ENCODE measurements at places on chromosomes 2 and 18. TPM values are rescaled to one million over a fixed set of nuclear protein-coding genes. Genes with fewer than 3 reads are reported as not detected.
A peak's percentile ranks its signal among the peaks of the same experiment; 100 is the strongest.

DNA sequence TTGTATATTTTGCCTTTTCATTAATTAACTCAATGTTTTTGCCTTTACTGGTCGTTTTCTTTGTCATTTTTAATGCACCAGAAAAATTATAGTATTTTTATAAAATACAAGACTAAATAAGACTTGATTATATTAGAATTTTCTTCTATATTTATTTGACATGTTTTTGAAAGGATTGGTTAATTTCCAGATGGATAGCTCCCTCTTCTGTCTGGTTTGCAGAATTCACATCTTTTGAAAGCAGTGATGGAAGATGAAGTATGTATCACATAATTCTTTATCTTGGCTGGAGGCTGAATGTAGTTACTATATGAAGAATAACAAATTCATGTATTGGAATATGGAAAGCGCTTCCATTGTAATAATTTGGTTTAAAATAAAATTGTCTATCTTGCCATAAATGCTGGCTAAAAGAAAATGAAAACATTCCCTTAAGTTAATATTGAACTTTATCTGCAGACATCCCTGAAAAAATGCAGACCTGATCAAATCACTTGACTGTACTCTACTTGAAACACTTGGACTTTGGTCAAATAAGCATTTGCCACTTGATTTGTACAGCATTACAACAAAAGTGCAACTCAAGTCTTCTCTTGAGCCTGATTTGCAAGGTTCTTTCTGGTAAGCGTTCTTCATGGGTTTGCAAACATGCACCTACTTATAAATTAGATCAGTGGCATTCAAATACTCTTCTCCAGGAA is 86.3 kb upstream of the EFEMP1 start:
- H3K4me3 ChIP-seq: no peak overlapping the region
- no peak for DNase-seq
- no peaks in the 10 kb centered on the region for H3K36me3 ChIP-seq
- H3K27ac ChIP-seq: no peak overlapping the region
- H3K27me3 ChIP-seq: no peaks in the 10 kb centered on the region

The CNOT11 gene
- 51.5 TPM for total RNA-seq

DNA sequence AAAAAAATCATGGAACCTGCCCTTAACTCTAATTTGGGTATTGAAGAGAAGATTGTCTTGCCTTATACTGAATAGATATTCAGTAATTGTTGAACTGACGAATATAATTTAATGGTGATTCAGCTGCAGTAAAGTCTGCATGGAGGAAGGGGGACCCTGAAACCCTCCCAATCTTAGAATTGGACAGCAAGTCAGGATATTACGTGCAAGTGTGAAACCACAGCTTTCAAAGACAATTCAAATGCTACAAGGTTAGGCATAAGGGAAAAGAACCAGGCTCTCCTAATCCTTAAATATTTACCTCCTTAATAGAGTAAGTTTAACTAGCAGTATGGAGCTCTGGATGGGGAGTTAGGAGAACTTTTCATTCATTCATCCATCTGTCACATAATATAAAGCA is 226.9 kb upstream of the TNP1 start:
- no peaks in the 10 kb centered on the region for H3K27me3 ChIP-seq
- H3K4me1 ChIP-seq: peaks cover 8% of the 10 kb centered on the region
- DNase-seq: no peak
- no peaks in the 10 kb centered on the region for H3K36me3 ChIP-seq
- no peak overlapping the region for H3K4me3 ChIP-seq

DNA sequence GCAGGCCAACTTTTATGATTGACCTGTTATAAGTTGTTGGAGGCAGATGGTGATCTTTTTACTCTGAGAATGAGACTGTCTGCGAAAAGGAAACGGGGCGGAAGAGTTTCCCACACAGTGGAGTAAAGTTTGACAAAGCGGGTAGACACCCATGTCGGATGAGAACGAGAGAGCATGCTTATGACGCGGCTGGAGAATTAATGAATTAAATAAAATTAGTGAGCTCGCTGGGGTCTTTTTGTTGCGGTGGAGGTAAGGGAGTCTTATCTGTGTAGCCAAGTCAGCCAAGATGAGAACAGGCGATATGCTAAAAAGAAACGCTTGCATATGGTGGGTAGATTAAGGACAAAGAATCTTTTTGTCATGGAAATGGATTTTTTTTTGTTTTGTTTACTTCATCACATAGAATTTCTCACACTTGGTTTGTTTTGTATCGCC is 1.8 kb downstream of the SALL3 start:
- H3K36me3 ChIP-seq: no peaks in the 10 kb centered on the region
- DNase-seq: no peak
- H3K4me1 ChIP-seq: peaks cover 8% of the 10 kb centered on the region
- H3K27me3 ChIP-seq: peaks cover 46% of the 10 kb centered on the region
- H3K27ac ChIP-seq: no peak overlapping the region

GRCh38 chr18:37640504-37640903 is 74.9 kb upstream of the CELF4 start:
- no peaks in the 10 kb centered on the region for H3K4me1 ChIP-seq
- no peaks in the 10 kb centered on the region for H3K27me3 ChIP-seq
- no peak overlapping the region for H3K4me3 ChIP-seq
- H3K27ac ChIP-seq: no peak overlapping the region

DNA sequence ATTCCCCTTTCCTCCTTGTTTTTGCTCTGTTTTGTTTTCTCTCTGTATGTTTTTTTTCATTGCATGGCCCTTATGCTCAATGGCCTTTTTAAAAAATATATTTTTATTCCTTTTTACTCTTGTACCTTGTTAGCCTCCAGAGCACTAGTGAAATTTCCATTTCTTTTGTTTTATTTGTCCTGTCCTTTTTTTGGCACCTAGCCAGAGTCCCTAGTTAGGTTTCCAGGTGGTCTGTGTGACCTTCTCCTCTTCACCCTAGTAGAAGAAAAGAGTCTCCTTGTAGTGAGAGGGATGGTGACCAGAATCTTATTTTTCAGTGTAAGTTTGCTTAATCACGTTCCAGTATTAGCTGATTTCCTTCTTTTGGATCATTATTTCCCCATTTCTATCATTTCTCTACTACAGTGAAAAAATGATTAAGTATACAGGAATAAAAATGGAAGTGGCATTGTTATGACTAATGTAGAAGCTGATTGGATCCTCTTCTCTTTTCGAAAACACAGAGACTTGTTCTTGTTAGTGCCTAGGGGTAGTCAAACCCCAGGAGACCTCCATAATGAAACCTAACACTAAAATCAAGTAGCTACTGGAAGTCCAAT is 65.9 kb downstream of the NBEAL1 start:
- H3K27me3 ChIP-seq: no peaks in the 10 kb centered on the region
- H3K36me3 ChIP-seq: no peaks in the 10 kb centered on the region
- no peak overlapping the region for H3K4me3 ChIP-seq

DNA sequence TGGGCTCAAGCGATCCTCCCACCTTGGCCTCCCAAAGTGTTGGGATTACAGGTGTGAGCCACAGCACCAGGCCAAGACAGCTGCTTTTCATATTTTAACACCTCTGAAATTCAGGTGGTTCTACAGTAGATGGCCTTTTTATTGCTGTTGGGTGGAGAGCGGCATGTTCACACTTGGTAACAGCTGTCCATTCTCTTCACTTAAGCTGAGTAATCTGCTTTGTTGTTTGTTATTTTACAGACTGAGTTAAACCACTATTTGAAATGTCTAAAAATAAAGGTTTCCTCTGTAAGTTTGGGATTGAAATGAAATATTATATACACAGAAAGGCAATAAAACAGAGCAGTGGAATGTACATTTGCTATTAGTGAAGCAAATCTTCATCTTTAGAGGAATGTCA is 44.9 kb upstream of the TLK1 start:
- H3K4me1 ChIP-seq: peaks cover 4% of the 10 kb centered on the region
- no peaks in the 10 kb centered on the region for H3K36me3 ChIP-seq
- no peak overlapping the region for H3K4me3 ChIP-seq
- no peak overlapping the region for H3K27ac ChIP-seq

The AGAP1 gene
- 3.9 TPM for total RNA-seq

GRCh38 chr2:57698935-57699449 is 347.6 kb upstream of the VRK2 start:
- no peaks in the 10 kb centered on the region for H3K27me3 ChIP-seq
- H3K4me3 ChIP-seq: no peak overlapping the region
- DNase-seq: no peak
- H3K36me3 ChIP-seq: no peaks in the 10 kb centered on the region
- H3K27ac ChIP-seq: no peak overlapping the region

The ROCK1 gene
- 64.2 TPM for total RNA-seq

- no peak overlapping the region for H3K4me3 ChIP-seq
- H3K4me1 ChIP-seq: peaks cover 53% of the 10 kb centered on the region
- H3K36me3 ChIP-seq: no peaks in the 10 kb centered on the region
- H3K27me3 ChIP-seq: peaks cover 4% of the 10 kb centered on the region
- DNase-seq: peak; percentile 10
Measured at GRCh38 chr2:68379184-68379708, 14.2 kb downstream of the PLEK start.

The PKDCC gene
- total RNA-seq: not detected

DNA sequence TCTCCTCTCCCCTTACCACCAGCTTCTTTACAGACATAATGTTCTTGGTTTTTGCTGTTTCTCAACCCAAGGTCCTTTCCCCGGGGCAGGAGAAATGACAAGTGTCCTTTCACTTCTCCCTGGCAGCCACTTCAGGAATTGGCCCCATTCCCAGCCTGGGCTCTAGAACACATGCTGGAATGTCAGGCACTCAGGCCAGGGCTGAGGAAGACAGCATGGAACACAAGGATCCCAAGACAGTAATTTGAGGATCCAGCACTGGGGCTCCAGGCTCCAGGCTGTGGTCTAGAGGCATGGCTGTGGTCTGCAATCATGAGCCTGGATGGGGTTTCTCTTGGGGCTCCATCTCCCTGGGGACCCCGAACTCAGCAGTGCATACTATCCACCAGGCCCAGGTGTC is 201.4 kb downstream of the CELF4 start:
- DNase-seq: no peak
- H3K4me3 ChIP-seq: no peak overlapping the region
- H3K36me3 ChIP-seq: no peaks in the 10 kb centered on the region
- peaks cover 7% of the 10 kb centered on the region for H3K27me3 ChIP-seq
- H3K27ac ChIP-seq: no peak overlapping the region

DNA sequence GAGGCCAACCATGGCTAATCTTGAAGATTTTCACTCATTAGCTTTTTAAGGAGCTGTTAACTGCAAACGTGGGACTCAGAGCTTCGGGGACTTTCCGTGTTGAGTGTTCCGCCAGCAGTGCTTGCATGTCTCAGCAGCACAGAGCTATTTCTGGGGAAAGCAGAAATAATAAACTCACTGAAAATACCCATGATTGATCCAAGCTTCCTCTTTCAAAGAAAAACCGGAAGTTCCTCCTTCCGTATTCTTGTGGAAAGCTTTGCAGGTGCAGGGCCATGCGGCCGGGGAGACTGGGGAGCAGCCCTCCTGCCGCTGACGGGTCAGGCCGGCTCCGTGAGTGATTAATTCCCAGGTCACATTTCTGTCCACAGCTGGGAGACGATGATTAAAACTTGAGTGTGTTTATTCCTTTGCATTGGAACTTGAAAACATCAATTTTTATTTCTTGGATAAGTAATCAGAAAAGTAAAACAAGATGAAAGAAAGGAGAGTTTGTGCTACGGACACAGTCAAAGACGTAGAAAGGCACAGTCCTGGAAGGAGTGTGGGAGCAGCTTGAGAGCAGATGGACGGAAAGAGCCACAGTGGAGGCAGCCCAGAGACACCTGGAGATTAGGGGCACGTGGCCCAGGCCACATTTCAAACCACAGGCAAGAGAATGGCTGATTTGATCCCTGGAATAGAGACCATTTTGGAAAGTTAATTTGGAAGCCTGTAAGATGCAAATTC is 54.2 kb upstream of the CTDP1 start:
- no peak overlapping the region for H3K4me3 ChIP-seq
- H3K27me3 ChIP-seq: no peaks in the 10 kb centered on the region
- no peak overlapping the region for H3K27ac ChIP-seq
- no peak for DNase-seq
- no peaks in the 10 kb centered on the region for H3K4me1 ChIP-seq
- no peaks in the 10 kb centered on the region for H3K36me3 ChIP-seq

DNA sequence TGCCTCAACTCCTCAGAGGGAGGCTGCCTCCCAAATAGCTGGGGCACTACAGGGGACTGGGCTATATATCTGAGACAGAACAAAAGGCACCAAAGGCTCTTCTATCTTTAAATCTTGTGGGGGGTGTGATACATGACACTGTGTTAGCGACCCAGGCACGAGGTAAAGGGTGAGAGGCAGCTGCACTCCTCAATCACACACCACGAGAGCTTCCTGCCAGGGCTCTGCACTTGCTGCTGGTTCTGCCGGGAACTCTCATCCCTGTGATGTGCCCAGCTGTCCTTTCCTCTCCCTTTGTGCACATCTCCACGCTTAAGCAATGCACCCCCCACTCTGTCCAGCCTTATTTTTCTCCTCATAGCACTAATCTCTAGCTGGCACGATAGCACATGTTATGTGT is 32.4 kb downstream of the NPC1 start:
- peaks cover 90% of the 10 kb centered on the region for H3K36me3 ChIP-seq
- H3K4me3 ChIP-seq: no peak overlapping the region
- H3K27me3 ChIP-seq: no peaks in the 10 kb centered on the region
- H3K4me1 ChIP-seq: no peaks in the 10 kb centered on the region

GRCh38 chr2:72973566-72974435 is 56.5 kb downstream of the EMX1 start:
- peaks cover 21% of the 10 kb centered on the region for H3K27me3 ChIP-seq
- H3K4me1 ChIP-seq: no peaks in the 10 kb centered on the region
- H3K27ac ChIP-seq: no peak overlapping the region
- no peaks in the 10 kb centered on the region for H3K36me3 ChIP-seq

GRCh38 chr2:15750822-15751329 is 159.2 kb downstream of the DDX1 start:
- no peak for DNase-seq
- H3K27me3 ChIP-seq: peaks cover 11% of the 10 kb centered on the region
- H3K4me3 ChIP-seq: no peak overlapping the region
- H3K27ac ChIP-seq: no peak overlapping the region

DNA sequence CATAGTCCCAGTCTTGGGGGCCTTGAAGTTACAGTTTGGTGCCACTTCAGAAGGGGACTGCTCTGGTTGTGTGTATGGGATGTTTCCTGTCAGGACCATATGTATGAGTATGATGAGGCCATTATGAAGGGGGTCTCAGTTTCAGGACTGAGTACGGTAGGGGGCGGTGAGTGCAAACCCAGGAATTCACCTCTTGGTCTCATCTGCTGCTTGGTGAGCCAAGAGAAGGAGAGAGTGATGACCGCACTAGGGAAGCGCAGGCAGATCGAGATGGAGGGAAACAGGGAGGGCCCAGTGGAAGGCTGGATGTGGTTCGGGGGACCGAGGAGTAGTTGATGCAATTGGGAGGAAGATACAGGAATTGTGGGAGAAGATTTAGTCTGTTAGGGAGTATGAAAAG is 28.5 kb downstream of the DCDC2C start:
- H3K4me3 ChIP-seq: no peak overlapping the region
- no peaks in the 10 kb centered on the region for H3K36me3 ChIP-seq
- no peaks in the 10 kb centered on the region for H3K4me1 ChIP-seq
- no peak overlapping the region for H3K27ac ChIP-seq
- peaks cover 23% of the 10 kb centered on the region for H3K27me3 ChIP-seq

All from T-cell (primary cell).